K562 (cell line): ENCODE measurements at places on chromosomes 4 and X.
A peak's percentile ranks its signal among the peaks of the same experiment; 100 is the strongest.

DNA sequence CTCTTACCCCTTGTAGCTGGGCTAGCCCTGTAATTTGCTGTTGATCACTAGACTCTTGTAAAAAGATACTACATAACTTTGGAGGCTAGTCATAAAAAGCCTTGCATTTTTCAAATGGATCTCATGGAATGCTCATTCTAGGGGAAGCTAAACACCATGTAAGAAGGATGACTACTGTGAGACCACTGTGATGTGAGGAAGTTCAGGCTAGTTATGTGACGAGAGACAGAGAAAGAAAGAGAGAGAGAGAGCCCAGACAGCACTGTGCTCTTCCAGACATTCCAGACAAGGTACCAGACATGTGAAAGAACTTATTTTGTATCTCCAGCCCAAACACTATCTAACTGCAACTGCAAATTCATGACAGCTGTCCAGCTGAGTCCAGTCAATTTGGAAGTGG is 404.6 kb upstream of the PITX2 start:
- DNase-seq: no peak

DNA sequence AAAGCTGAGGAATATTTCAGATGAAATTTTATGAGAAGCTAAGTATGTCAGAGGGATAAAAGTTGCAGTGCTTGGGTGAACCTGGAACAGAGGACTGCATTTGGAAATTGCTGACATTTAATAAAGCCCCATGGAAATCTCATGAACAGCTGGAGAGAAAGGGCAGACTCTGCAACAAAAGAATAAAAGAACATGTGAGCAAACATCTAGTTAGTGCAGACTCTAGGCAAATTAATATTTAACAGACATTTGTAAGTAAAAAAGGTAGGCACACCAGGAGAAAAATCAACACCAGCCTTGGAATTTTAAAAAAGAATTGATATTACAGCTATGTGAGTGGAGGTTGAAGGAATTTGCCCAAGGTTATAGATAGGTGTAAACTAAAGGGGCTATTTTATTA is 114.6 kb upstream of the PUDP start:
- DNase-seq: no peak

- DNase-seq: no peak
Measured at GRCh38 chrX:19121898-19122640, at the start of gene ADGRG2. TSS of gene ADGRG2 (minus strand) at chrX:19122468. CDS start at chrX:19068834, 53,634 bp downstream.

GRCh38 chr4:159227378-159227777 is 124.5 kb downstream of the RAPGEF2 start:
- DNase-seq: peak; percentile 8

DNA sequence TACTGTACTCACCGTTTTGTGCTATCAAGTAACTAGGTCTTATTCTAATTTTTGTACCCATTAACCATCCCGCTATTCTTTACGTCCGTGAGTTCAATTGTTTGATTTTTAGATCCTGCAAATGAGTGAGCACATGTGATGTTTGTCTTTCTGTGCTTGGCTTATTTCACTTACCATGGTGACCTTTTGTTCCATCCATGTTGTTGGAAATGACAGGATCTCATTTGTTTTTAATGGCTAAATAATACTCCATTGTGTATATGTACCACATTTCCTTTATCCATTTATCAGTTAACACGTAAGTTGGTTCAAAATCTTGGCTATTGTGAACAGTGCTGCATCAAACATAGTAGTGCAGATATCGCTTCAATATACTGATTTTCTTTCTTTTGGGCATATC is 48.3 kb downstream of the USP9X start:
- no peak for DNase-seq

DNA sequence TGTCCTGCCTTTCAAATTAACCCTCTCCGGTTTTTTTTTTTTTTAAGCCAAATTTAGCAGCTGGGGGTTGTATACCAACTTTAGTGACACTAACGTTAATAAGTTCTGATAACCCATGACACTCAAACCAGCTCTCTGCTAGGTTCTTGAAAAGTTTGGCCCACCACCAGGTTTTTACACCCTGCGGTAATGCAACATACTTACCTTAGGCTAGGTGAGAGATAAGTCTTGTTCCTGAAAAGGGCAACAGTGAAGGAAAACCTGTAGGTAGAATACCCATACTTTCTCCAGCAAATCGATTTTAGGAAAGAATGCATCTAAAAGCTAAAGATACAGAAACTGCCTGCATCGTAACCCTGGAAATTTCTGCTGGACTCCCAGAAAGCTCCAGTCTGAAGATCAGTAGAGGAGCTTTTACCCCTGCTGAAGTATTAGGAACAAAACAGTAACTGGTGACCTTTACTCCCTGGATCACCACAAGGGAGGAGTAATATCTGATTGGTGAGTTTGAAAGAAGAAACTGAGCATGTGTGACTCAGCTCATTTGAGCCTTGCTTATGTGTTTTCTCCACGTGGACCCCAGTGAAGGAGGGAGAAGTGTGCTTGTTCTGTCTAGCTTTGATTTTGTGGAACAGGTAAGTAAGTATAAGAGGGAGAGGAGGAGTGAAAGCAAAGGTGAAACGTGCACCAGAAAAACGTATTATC is 34.4 kb upstream of the COX18 start:
- DNase-seq: peak; percentile 78

- no peak for DNase-seq
Measured at GRCh38 chrX:110600745-110601310, 194.8 kb downstream of the CHRDL1 start.

- DNase-seq: peak; percentile 49
Measured at GRCh38 chrX:150942942-150943594, 40.1 kb upstream of the HMGB3 start.

- no peak for DNase-seq
Measured at GRCh38 chrX:40082447-40083119, 15.2 kb downstream of the BCOR start.

- DNase-seq: no peak
Measured at GRCh38 chr4:156476359-156476758, 495.2 kb downstream of the PDGFC start.

DNA sequence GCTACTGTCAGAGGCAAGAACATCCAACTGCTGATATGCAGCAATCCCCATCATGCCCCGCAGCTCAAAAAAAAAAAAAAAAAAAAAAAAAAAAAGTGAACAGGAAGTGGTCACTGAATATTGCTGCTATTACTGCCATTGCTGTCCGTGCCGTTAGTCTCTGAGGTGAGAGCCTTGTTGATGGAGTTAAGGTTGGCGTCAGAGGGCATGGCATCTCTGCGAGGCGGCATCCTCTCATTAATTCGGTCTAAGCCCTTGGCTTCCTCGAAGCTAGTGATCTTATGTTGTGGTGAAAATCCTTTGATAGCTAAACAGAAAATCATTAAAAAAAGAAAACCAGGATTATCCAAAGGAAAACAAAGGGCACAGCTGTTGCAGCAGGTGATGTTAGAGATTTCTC is 321.6 kb downstream of the PPP3CA start:
- no peak for DNase-seq

DNA sequence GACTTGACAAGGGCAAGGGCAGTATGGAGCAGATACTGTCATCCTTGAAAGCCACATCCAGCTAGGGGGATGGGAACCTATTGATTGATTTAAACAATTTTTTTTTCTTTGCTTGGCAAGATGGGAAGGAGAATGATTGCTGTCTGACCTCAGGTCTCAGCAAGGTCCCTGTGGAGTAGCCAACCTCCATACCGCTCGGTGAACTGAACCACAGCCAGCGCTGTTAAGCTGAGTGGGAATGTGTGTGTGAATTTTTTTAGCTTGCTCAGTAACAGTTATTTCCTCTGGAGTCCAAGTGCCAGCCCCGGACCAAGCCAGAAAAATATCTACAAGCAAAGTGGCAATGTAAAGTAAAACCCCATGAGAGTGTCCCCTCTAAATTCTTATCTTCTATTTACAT is 25.9 kb downstream of the DCX start:
- DNase-seq: no peak

DNA sequence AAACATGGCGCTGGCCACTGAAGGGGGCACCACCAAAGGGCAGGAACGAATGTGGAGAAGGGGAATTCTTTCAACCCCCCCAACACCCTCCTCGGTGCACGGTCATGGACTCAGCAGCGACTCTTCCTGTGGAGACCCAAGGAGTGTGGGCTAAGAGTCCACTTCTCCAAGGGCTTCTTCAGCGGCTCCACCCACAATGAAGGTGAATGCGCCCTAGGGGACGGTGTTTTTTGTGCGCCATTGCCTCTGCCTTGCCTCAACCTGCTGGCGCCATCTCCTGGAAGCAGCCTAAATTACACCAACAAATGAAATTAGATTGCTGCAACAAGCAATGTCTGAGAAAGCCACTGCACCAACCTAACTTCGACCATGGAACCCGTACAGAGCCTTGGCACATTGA is 169.2 kb upstream of the MAGEB18 start:
- peak; percentile 9 for DNase-seq

- DNase-seq: no peak
Measured at GRCh38 chr4:39021631-39022030, 10.6 kb downstream of the TMEM156 start.

- DNase-seq: no peak
Measured at GRCh38 chrX:113429011-113429410, 588.4 kb upstream of the AMOT start.

GRCh38 chrX:41556958-41557357 is 109.8 kb downstream of the NYX start:
- DNase-seq: no peak

GRCh38 chr4:153997516-153997915 is 208.6 kb upstream of the SFRP2 start:
- DNase-seq: no peak

DNA sequence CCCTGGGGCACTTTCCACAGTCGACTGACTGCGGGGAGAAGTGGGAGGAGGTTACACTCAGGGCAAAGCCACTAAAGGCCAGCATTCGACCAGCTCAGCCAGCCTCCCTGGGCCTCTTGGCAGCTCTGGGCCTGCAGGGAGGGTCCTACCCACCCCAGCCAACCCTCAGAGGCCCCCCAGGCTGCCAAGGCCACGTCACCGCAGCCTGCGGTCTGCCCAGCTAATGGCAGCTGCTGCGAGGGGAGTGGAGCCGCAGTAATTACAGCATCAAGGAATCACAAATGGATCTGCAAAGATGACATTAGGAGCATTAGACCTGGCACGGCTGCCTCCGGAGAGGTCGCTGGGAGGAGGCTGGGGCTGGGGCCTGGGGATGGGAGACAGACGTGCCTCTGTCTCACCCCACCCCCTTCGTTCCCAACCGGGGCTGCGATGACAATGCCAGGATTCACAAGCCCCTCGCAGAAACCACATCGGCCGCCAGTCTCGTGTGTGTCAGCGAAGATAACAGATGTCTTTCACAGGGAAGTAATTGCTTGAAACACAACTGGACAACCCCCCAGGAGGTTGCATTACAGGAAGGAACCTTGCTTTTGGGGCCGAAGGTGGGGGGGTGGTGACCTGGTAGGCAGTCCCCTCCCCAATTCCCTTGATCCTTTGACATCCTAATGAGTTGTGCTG is 367.6 kb downstream of the BCOR start:
- peak; percentile 67 for DNase-seq

DNA sequence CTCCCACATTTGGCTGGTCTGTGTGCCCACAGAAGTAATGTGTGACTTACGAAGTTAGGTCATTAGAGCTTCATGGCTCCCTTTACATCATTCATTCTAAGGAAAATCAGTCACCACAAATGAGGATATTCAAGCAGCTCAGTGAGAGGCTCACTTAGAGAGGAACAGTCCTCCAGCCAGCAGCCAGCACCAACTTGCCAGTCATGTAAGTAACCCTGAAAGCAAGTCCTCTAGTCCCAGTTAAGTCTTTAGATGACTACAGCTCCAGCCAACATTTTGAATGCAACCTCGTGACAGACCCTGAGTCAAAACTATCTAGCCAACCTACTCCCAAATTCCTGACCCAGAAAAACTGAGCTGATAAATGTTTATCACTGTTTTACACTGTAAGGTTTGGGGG is 71.3 kb downstream of the LRBA start:
- DNase-seq: peak; percentile 74

DNA sequence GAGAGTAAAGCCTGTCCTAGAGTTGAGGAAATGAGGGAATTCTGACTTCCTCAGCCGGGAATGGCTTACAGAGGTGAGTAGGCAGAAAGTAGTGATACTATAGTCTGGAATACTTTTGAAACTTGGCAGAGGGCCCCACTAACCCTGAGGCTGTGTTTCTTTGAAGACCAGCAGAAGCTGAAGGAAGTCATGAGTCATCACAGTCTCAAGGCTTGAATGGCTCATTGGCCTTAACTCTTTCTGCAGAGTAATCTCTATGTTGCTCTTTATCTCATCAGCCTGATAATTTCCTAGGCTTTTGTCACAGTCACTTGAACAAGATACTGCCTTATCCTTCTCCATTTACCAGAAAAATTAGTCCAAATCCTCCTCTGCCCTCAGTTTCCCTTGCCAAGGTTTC is 80.8 kb downstream of the ANKRD50 start:
- peak; percentile 80 for DNase-seq

GRCh38 chrX:7083021-7083420 is 64.5 kb upstream of the STS start:
- no peak for DNase-seq
